ENCODE measurements at places on chromosomes 7 and 10.

DNA sequence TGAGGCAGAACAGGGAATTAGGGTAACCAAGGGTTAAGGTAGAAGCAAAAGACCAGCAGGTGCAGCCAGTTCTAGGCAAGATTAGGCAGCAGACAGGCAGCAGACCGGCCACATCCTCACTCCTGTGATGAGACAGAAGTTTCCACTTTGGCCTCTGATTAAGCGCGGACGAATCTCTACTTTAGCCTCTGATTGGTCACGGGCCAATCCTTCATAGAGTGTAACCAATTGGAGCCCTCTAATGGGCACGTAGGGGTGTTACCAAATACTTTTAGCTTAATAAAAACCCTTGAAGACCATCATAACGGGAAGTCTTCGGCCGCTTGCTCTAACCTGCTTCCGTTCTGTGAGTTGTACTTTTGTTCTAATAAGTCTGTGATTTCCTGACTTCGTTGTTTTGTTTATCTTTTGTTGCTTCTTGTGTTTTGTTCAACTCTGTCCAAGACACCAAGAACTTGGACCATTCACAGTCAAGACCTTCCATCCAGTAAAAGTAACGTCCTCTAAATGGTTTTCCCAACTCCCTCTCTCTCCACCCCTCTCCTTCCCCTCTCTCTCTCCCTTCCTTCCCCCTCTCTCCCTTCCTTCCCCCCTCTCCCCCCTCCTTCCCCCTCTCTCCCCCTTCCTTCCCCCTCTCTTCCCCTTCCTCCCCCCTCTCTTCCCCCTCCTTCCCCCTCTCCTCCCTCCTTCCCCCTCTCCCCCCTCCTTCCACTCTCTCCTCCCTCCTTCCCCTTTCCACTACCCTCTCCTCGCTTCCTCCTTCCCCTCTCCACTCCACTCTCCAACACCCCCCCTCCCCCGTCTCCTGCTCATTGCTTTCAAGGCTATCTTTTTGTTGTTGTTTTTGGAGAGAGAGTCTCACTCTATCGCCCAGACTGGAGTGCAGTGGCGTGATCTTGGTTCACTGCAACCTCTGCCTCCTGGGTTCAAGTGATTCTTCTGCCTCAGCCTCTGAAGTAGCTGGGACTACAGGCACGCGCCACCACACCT lies 13.2 kb upstream of the MALSU1 start:
- no peak for DNase-seq

- no peak for DNase-seq
Measured at GRCh38 chr10:89278900-89279392, 22.9 kb upstream of the IFIT2 start.

GRCh38 chr7:124328774-124329173 lies 295.9 kb upstream of the TMEM229A start:
- no peak for DNase-seq

DNA sequence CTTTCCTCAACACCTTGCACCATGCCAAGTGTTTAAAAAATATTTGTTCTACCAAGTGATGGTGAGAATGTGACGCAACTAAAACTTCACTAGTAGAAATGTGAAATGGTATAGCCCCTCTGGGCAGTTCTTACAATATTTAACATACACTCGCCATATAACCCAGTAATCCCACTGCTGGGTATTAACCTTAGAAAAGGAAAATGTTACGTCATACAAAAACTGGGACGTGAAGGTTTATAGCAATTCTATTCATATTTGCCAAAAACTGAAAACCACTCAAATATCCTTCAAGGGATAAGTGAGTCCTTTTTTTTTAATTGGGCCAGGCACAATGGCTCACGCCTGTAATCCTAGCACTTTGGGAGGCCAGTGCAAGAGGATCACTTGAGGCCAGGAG lies 279.3 kb downstream of the SKIDA1 start:
- no peak for DNase-seq

GRCh38 chr7:2702594-2702957 lies 14.6 kb downstream of the AMZ1 start:
- DNase-seq, result no peak

- no peak for DNase-seq
Measured at GRCh38 chr7:74312418-74313028, 23.3 kb downstream of the CLIP2 start.

DNA sequence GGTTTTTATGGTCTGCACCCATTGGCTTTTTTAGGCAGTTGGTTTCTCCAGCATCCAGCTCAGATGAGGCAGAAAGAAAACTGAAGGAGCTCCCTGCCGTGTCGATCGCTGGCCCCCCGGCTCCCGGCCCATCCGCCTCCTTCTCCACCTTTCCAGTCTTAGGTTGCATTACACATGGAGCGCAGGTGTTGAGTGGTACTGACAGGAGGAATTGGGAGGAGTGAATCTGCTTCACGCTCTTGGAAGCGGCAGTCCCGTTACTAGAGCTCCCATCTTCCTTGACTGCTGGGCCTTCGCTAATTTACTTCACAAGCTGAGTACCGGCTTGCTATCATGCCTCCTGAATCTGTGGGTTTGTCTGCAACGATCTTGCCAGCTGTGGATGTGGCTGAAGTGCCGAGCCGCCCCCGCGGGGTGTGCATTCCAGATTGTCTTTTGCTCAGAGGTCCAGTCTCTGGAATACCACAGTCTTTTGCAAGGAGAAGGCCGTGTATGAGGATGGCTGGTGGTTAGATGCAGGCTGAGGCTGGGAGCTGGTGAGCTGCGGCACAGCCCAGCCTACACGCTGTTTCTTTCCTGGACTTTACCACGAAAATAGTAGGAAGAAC lies 17.1 kb downstream of the IQCE start:
- no peak for DNase-seq

DNA sequence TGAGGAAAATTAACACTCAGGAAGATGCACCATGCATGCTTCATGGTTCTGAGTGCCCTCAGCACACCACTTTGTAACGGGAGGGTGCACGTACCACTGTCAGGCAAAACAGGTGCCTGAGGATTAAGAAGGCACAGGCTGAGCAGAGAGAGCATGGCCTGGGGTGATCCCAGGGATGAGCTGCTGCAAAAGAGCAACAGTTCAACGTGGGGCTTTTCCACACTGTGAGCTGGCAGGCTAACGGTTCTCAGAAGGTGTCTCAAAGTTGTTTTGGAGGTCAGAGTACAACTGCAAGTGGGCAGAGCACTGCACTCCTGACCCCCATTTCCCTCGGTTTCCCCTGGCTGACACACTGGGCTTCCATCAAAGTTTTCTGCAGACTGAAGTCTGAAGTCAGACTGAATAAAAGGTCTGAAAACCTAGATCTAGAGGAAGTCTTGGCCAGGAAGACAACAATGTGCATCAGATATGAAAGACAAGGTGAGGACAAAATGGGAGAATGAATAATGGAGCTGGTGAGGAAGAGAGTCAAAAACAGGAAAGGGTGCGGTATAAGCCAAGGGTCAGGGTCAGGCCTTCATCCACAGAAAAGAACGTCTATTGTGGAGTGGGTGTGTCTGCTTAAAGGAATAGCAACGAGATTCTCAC lies 20.5 kb downstream of the ZNF438 start:
- DNase-seq, result no peak

- DNase-seq, result no peak
Measured at GRCh38 chr7:149171892-149172533, 23.3 kb upstream of the ZNF282 start.

DNA sequence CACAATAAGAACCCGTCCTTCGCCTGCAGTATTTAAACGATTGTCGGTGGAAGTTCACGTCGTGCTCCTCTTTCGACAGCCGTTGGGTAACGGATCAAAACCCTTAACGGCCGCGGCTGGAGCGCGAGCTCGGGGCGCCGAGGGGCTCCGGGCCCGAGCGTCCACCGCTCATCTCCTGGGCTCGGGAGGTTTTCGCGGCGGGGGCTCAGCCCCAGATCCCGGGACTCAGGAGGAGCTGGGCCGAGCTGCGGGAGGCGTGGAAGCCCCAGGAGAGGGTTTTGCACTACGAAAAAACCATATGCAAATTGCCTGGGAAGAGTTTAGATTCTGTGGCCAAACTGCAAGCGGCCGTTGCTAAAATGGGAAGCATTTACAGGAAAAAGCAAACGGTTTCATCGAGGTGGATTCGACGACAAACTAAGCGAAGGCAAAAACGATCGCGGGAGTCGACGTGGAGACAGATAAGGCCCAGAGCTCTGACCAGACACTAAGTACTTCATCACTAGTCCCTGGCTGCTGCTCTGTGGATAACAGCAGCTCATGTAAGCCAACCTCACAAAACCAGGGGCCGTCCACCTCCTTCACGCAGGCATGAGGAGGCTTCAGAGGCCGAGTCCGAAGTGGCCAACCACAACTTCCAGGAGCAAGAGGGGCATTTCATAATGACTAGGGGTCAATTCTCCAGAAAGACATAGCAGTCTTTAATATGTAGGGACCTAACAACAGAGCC lies 129.7 kb downstream of the MARCHF5 start:
- DNase-seq, result no peak

GRCh38 chr7:12123172-12123571 lies 87.9 kb upstream of the TMEM106B start:
- no peak for DNase-seq

DNA sequence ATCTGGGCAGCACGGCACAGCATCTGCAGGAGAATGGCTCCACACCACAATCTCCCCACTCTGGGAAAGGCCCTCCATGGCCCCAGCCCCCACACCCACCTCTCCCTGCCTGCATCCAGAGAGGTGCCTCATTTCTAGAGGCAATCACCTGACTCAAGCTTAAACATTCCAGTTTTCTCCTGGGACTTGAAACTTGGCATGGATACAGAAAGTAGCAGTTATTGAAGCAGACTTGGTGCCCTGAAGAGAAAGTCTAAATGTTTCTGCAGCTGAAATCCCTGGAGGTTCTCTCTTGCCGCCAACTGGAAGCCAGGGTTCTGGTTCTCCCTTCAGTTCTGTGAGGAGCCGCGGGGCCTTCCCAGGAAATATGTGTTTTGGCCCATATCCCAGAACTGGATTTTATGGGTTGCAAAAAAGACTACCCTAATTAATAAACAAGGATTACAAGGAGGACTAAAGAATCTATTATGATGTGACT lies 122.8 kb downstream of the SKIDA1 start:
- DNase-seq, result no peak

GRCh38 chr7:132425942-132426341 lies 150.3 kb downstream of the PLXNA4 start:
- DNase-seq, result no peak

DNA sequence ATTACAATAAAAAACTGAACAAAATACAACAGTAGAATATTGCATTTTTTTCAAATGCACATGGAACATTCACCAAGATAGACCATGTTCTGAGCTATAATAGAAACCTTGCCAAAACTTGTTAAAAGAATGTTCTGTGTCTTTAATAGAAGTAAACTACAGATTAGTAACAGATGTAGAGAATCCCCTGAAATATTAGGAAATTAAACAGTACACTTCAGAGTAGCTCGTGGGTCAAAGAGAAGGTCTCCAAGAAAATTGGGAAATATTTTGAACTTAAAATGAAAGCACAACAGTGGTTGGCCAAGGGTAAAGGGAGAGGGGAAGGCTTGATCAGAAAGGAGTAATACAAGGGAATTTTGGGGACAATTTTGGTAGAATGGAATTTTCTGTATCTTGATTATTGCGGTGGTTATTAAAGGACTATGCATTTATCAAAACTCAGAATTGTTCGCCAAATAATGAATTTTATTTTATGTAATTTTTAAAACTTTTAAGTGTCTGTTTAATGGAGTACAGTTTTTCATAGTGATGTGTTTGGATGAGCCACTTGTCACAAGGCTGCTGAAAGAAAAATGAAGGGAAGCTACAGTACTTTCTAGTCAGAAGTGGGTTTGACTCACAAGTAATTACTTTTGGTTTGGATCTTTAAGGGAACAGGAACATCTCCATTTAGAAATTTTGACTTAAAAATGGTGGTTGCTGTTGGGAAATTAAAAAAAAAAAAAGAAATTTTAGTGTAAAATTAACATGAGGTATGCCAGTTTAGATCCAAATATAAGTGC lies 10.2 kb downstream of the PLEKHA8 start:
- DNase-seq, result no peak

DNA sequence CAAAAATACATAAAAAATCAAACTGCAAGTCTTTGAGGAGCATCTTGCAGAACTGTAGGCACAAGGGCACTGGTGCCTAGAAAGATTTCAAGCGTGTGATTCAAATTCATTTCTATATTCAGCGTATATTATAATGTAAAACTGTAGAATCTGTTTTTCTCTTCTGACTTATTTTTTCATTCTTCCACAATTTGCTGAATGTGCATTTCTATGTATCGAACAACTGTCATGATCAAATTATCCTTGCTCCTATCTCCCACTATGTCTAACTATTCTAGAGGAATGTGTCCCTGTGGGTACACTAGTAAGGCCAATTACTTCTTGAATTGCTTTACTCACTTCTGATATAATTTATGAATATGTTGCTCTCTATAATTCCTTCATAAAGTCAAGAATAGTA lies 283.0 kb upstream of the MAGI2 start:
- no peak for DNase-seq

DNA sequence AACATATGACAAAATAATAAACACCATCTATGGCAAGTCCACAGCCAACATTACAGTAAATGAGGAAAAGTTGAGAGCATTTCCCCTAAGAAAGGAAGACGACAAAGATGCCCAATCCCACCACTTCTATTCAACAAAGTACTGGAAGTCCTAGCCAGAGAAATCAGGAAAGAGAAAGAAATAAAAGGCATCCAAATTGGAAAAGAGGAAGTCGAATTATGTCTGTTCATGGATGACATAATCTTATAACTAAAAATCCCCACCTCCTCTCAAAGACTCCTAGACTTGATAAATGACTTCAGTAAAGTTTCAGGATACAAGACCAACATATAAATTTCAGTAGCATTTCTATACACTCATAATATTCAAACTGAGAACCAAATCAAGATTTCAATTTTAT lies 288.5 kb upstream of the POT1 start:
- no peak for DNase-seq

DNA sequence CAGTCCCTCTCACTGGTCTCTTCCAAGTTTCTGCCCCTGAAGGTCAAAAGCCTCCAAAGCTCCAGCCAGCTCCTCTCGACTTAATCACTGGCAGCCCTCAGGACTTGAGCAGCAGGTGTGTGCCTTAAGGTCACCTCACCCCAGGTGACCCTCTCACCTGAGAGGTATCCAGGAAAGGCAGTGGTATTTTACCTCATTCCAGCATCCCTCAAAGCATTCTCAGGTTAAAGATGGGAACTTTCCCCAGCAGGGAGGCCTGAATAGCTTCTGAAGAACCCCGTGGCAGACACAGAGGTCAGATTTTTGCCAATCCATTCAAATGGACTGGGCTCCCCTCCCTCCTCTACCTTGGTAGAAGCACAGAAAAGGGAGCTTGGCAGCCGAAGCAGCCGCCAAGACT lies 148.2 kb downstream of the GFRA1 start:
- DNase-seq, result no peak

- no peak for DNase-seq
Measured at GRCh38 chr10:106720683-106721082, 443.8 kb downstream of the SORCS1 start.

GRCh38 chr7:158186864-158187693 lies 400.5 kb downstream of the PTPRN2 start:
- DNase-seq, result no peak
